ENCODE measurements at places on chromosomes 13 and 19.

GRCh38 chr13:27037571-27037970 is 134.0 kb downstream of the USP12 start:
- no peak overlapping the region for H3K27ac ChIP-seq
- H3K36me3 ChIP-seq: no peaks in the 10 kb centered on the region
- H3K27me3 ChIP-seq: peaks cover 29% of the 10 kb centered on the region
- H3K4me3 ChIP-seq: no peak overlapping the region

DNA sequence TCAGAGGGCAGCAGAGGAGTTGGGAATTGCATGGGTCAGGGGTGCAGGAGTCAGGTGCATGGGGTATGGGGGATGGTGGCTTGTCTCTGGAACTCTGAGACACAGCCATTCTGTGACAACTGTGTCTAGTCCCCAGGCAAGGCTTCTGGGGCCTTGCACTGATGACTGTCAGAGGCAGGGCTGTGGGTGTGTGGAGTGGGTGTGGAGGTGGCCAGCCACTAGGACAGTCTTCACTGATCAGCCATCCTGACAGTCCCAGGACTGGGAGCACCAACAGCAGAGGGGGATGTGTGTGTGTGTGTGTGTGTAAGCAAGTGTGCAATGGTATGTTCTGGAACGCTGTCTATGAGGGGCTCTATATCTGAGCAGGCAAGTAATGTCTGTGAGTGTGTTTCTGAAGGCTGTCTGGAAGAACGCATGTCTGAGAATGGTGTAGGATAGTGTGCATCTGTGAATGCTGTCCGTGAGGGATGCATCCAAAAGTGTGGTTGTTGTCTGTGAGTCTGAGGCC is 5.4 kb downstream of the NUMBL start:
- H3K27ac ChIP-seq: no peak overlapping the region
- no peak for DNase-seq
- H3K4me3 ChIP-seq: no peak overlapping the region
- H3K36me3 ChIP-seq: no peaks in the 10 kb centered on the region
- H3K27me3 ChIP-seq: no peaks in the 10 kb centered on the region

DNA sequence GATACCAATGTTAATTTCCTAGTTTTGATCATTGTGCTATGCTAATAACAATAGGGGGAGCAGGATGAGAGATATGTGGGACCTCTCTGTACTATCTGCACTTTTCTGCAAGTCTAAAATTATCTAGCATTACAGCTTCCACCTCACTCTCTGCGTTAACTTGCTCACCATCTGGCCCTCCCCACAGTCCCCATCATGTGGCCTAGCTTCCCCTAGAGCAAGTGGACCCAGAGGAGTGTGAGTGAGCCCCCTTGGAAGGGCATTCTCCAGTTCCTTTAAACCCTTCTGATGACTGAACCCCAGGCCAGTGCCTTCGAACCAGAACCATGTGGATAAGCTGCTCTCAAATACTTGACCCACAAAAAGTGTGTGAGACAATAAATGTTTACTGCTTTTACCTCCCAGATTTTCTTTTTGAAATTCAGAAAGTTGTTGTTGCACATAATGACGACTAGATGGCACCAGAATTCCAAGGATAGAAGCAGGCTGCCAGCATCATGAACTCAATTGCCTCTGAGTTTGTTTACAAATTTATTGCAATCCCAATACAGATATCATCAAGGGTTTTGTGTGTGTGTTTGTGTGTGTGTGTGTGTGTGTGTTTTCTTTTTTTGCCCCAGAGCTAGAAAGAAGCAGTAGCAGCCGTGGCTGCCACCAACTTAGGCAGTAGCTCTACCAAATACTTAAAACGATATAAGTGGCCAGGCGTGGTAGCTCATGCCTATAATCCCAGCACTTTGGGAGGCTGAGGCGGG is 49.0 kb upstream of the ZNF780A start:
- H3K4me3 ChIP-seq: no peak overlapping the region
- DNase-seq: peak; percentile 62
- H3K27me3 ChIP-seq: no peaks in the 10 kb centered on the region
- H3K4me1 ChIP-seq: no peaks in the 10 kb centered on the region

DNA sequence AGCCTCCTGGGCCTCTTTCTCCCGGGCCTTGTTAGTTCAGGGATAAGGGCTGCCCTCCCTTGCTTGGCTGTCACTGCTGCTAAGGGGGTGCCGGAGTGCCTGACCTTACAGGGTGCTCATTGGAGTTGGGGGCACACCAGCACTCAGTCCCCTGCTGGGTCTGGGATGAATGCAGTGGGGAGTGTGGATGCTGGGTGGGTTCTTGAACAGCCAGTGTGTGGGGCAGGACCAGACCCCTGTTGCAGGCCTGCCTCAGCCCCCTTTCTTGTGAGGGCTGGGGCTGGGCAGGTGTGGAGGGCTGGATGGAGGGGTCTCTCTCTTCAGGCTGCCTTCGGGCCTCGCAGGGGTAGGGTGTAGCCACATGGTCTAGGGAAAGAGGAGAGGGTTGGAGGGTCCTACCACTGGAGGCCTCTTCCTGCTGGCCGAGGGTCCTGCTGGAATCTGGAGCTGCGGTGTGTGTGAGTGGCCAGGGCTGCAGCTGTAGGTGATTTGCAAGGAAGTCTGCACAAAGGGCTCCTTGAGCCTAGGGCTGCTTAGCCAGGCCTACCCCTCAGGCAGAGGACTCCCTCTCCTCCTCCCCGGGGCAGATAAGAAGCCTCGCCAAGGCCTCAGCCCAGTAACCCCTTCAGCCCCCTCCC is 3.2 kb downstream of the CEBPA start:
- H3K36me3 ChIP-seq: no peaks in the 10 kb centered on the region
- H3K27ac ChIP-seq: no peak overlapping the region
- H3K27me3 ChIP-seq: peaks cover 52% of the 10 kb centered on the region
- no peak overlapping the region for H3K4me3 ChIP-seq

DNA sequence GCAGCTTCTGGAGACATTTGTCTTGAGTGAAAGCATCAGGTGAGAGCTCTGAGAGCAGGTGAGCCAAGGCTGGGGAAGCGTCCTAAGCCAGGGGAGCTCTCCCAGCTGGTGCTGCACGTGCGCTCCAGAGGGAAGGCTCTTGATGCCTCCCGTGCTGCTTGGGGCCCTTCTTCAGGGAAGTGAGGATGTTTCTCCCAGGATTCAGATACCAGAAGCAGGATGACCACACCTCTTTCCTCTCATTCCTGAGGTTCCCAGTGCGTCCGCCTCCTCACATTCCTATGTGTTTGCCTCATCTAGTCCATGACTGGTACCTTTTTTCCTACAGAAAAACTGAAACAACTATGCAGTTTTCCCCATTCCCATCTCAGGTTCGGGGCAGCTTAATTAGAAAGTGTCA is 231.0 kb upstream of the IRS2 start:
- no peak for DNase-seq
- H3K36me3 ChIP-seq: no peaks in the 10 kb centered on the region
- H3K4me1 ChIP-seq: no peaks in the 10 kb centered on the region
- H3K27me3 ChIP-seq: no peaks in the 10 kb centered on the region
- H3K4me3 ChIP-seq: no peak overlapping the region

- no peaks in the 10 kb centered on the region for H3K27me3 ChIP-seq
- H3K4me3 ChIP-seq: no peak overlapping the region
- no peaks in the 10 kb centered on the region for H3K4me1 ChIP-seq
- no peak overlapping the region for H3K27ac ChIP-seq
These were observed 523.0 kb upstream of the NBEA start for GRCh38 chr13:34419025-34419424.

DNA sequence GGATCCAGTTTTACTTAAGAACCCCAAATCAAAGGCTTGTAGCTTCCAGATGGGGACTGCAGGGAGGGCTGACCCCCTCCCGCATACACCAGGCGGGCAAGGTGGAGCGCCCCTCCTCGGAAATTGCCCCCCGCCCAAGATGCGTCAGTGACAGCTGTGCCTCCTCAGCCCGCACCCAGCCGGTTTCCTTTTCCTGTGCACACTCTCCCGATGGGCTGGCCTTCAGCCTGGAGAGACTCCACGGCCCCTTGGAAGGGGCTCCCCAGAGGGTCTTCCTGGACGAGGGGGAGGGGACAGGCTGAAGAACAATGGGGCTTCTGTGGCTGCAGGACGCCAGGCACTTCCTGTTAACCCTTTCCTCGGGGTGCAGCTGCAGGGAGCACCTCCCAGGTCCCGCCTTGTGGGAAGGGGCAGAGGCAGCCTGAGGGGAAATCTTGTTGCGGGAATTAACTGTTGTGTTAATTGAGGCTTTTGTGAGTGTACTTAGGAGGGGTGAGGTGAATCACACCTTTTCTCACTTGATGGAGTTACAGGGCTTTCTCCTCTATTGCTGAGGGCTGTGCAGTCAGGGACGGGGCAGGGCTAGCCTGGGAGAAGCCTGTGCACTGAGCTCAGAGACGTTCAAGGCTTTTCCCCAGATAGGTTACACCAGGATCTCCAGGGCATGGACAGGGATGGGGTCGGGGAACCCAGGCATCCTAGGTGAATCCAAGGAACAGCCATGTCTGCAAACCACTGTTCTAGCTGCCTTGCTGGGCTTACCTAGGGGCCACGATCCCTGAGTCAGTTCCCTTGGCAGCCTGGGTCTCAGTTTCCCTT is 14.3 kb downstream of the IER2 start:
- H3K4me1 ChIP-seq: peaks cover 24% of the 10 kb centered on the region
- DNase-seq: peak; percentile 92
- H3K27me3 ChIP-seq: no peaks in the 10 kb centered on the region

GRCh38 chr13:102132777-102133295 is 269.0 kb downstream of the FGF14 start:
- DNase-seq: no peak
- no peaks in the 10 kb centered on the region for H3K27me3 ChIP-seq
- H3K4me3 ChIP-seq: no peak overlapping the region
- H3K36me3 ChIP-seq: no peaks in the 10 kb centered on the region

DNA sequence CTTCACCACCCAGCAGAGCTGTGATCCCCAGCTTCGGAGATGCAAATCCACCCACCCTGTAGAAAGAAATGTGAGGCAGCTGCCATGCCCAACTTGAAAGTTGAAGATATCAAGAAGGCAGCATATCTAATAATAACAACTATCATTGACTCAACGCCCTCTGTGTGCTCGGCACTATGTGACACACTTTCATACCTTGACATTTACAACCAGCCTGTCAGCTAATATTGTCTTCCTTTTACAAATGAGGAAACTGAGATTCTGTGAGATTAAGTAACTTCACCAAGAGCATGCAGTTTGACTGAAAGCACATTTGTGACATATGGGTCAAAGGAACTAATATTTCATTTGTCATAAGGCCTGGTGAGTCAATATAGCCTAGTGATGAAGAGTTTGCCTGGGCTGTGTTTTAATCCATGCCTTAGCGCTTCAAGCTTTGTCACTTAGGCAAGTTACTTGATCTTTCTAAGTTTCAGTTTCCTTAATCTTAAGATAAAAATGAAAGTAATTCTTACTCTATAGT is 137.0 kb downstream of the FLT1 start:
- H3K27ac ChIP-seq: no peak overlapping the region
- DNase-seq: no peak
- no peaks in the 10 kb centered on the region for H3K36me3 ChIP-seq
- H3K27me3 ChIP-seq: no peaks in the 10 kb centered on the region

GRCh38 chr13:113102727-113103126 is 2.9 kb upstream of the F7 start:
- H3K4me3 ChIP-seq: no peak overlapping the region
- H3K27ac ChIP-seq: no peak overlapping the region

DNA sequence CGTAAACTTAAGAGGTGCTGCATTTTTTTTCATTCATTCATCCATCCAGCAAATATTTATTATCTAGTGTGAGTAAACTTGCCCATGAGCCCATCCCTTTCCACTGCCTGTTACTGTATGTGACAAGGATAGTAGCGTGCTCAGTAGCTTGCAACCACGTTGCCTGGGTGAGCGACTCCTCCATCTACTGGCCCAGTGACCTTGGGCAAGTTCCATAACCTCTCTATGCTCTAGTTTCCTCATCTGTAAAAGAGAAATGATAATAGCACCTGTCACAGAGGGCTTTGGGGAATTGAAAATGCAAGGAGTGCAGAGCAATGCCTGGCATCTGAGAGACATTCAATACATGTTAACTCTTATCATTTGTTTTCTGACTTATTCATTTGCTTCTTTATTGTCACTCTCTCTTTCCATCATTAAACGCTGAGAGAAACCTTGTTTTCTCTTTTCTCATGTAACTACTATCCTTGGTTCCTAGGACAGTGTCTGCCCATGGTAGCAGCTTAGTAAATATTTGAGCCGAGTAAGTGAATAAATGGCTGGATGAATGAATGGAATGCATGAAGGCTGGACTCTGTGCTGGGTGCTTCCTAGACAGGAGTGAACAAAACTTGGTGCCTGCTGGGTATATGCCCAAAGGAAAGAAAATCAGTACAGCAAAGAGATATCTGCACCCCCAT is 19.9 kb downstream of the LRCH1 start:
- no peak overlapping the region for H3K27ac ChIP-seq
- H3K4me3 ChIP-seq: no peak overlapping the region
- peaks cover 18% of the 10 kb centered on the region for H3K4me1 ChIP-seq
- DNase-seq: no peak
- no peaks in the 10 kb centered on the region for H3K36me3 ChIP-seq
- H3K27me3 ChIP-seq: no peaks in the 10 kb centered on the region

- DNase-seq: peak; percentile 97
- H3K27me3 ChIP-seq: no peaks in the 10 kb centered on the region
- peak overlapping the region; percentile 100 for H3K4me3 ChIP-seq
- peaks cover 23% of the 10 kb centered on the region for H3K4me1 ChIP-seq
- peak overlapping the region; percentile 36 for H3K27ac ChIP-seq
- no peaks in the 10 kb centered on the region for H3K36me3 ChIP-seq
These were observed 3.4 kb downstream of the BBC3 start for GRCh38 chr19:47227352-47228167.

DNA sequence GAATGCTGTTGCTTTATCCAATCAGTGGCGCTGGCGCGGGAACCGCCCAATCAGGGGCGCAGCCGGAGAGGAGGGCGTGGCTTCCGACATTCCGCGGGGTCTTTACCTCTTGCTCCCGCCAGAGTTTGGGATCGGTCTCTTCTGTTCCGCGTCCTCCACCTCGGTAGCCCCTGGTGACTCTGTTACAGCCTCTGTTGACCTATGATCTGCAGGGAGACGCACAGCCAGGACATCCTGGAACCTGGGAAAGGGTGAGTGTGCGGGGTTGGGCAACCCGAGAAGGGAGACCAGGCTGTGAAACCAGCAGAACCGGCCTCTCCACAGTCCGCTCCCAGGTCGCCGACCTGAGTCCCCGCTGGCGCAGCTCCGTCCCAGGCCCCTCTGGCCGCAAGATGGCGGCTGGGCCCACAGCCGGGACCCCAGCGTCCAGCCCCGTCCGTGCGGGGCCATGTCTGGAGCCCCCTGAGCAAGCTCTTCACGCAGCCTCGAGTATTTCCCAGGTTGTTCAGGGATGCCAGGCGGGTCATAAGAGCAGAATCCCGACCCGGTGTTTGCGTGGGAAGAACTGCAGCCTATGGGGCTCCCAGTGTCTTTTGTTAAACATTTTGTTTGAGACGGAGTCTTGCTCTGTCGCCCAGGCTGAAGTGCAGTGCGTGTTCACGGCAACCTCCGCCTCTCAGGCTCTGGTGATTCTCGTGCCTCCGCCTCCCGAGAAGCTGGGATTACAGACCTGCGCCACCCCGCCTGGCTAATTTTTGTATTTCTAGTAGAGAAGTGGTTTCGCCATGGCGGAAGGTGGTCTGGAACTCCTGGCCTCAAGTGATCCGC is 4.4 kb upstream of the ZNF681 start:
- peaks cover 9% of the 10 kb centered on the region for H3K4me1 ChIP-seq
- H3K27ac ChIP-seq: peak overlapping the region; percentile 95
- peaks cover 11% of the 10 kb centered on the region for H3K36me3 ChIP-seq
- H3K27me3 ChIP-seq: no peaks in the 10 kb centered on the region
- peak overlapping the region; percentile 84 for H3K4me3 ChIP-seq
